ENCODE measurements at places on chromosomes 5 and 9. TPM values are rescaled to one million over a fixed set of nuclear protein-coding genes. Genes with fewer than 3 reads are reported as not detected.

LARP1 gene
- total RNA-seq = 272 TPM

SLC34A3 gene
- total RNA-seq = not detected

CER1 gene
- not detected for total RNA-seq

FCHO2 gene
- 22.5 TPM for total RNA-seq

IL4 gene
- total RNA-seq = not detected

SPINK5 gene
- 2.0 TPM for total RNA-seq

CNTNAP3 gene
- 20.0 TPM for total RNA-seq

BTNL8 gene
- not detected for total RNA-seq

CSNK1A1 gene
- 227 TPM for total RNA-seq

RNF183 gene
- not detected for total RNA-seq

DNA sequence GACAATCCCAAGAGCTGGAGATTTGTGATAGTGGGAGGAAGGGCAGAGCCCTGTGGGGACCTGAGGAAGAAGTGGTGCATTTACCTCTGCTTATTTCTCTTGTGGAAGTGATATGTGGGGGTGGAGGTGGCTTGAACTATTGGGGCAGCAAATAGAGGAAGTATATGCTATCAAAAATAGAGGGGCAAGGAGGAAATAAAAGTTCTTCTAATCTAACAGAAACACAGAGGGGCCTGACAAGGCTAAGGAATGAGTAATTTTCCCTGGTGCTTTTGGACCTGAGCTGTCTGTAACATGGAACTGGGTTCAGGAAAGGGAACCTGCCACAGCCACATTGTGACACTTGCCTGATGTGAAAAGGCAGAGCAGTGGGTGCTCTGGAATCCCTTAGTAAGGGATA, 378.6 kb upstream of the KLF4 start:
- no peak overlapping the region for H3K4me3 ChIP-seq
- peaks cover 9% of the 10 kb centered on the region for H3K4me1 ChIP-seq
- peaks cover 5% of the 10 kb centered on the region for H3K27me3 ChIP-seq
- DNase-seq = no peak
- no peaks in the 10 kb centered on the region for H3K36me3 ChIP-seq
- H3K27ac ChIP-seq = no peak overlapping the region

DNA sequence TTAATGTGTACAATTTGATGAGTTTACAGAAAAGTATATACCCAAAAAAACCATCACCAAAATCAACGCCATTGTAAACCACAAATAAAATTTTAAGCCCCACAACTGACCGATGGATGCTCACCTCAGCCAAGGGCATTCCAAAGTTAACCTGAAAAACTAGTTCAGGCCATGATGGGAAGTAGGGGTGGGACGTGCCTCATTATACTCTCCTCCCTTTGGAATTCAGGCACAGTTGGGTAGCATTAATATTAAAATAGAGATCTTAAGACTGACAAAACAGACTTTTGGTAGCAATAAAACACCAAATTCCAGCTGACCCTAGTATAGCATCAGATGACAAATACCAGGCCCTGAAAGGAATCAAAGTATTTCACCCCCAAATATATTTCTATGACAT, 129.0 kb downstream of the CDH18 start:
- H3K4me3 ChIP-seq = no peak overlapping the region
- H3K4me1 ChIP-seq = peaks cover 5% of the 10 kb centered on the region
- H3K27ac ChIP-seq = no peak overlapping the region
- no peak for DNase-seq
- H3K36me3 ChIP-seq = no peaks in the 10 kb centered on the region

DNA sequence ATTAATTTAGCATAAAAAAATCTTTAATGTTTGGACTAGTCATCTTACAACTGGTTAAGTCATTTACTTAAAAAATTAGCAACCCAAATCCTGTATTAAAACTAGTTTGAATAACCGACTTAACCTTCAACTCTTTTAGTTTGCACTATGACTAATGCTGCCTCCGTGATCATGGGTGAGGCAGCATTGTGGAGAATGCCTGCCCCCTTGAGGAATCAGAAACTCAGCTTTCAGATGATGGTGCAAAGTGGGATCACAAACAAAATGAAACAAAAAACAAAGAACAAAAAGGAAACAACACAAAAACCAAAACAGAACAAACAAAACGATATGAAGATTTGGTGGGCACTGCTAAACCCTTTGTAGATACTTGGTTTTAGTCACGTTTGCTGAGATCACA, 127.0 kb upstream of the PALM2AKAP2 start:
- peaks cover 7% of the 10 kb centered on the region for H3K4me1 ChIP-seq
- no peaks in the 10 kb centered on the region for H3K36me3 ChIP-seq
- DNase-seq = no peak
- H3K27me3 ChIP-seq = peaks cover 4% of the 10 kb centered on the region
- H3K27ac ChIP-seq = no peak overlapping the region

- H3K4me1 ChIP-seq = no peaks in the 10 kb centered on the region
- peaks cover 4% of the 10 kb centered on the region for H3K36me3 ChIP-seq
- H3K27ac ChIP-seq = no peak overlapping the region
- H3K4me3 ChIP-seq = no peak overlapping the region
- H3K27me3 ChIP-seq = no peaks in the 10 kb centered on the region
Observed at GRCh38 chr5:179251276-179251969, 93.8 kb downstream of the ADAMTS2 start.

- H3K27me3 ChIP-seq = no peaks in the 10 kb centered on the region
- DNase-seq = no peak
- peak overlapping the region; percentile 55 for H3K27ac ChIP-seq
- no peak overlapping the region for H3K4me3 ChIP-seq
- peaks cover 24% of the 10 kb centered on the region for H3K4me1 ChIP-seq
Observed at GRCh38 chr5:168714046-168714445, 134.9 kb upstream of the PANK3 start.

DNA sequence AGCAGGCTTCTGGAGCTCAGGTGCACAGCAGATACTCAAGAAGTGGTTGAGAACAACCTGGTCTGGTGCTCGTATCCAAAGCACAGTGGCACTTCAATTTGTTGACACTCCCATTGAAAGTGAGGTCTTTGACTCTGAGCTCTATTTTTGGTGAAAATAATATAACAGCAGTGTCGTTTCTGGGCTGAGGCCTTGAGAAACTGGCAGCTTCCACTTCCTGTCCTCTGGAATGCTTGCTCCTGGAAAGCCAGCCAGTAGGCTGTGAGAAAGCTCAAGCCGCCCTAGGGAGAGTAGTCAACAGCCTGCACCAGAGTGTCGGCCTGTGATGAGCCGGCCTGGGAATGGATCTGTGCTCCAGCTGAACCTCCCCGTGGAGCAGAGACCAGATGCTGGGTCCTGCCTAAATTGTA, 6.8 kb upstream of the SUSD3 start:
- H3K27ac ChIP-seq = peak overlapping the region; percentile 60
- H3K4me1 ChIP-seq = peaks cover 11% of the 10 kb centered on the region
- no peaks in the 10 kb centered on the region for H3K36me3 ChIP-seq
- H3K4me3 ChIP-seq = no peak overlapping the region
- DNase-seq = no peak
- peaks cover 4% of the 10 kb centered on the region for H3K27me3 ChIP-seq

DNA sequence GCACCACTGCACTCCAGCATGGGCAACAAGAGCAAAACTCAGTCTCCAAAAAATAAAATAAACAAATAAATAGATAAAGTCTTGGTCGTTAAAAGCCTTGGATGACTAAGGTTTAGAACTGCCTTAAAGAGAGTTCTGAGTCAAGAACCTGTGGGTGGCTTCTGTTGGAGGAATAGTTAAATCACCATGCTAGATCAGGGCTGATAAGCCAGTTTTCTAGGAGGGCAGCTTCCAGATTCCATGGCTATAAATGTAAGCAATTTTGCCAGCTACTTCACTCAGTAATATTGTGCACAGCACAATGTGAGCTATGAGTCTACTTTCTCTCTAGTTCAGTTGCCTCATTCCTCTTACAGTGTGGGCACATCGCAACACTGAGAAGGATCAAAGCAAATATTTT, 242.1 kb upstream of the NUDT12 start:
- H3K4me3 ChIP-seq = no peak overlapping the region
- no peak for DNase-seq
- no peaks in the 10 kb centered on the region for H3K36me3 ChIP-seq
- H3K27me3 ChIP-seq = no peaks in the 10 kb centered on the region

- H3K27me3 ChIP-seq = peaks cover 7% of the 10 kb centered on the region
- H3K4me3 ChIP-seq = no peak overlapping the region
- no peak for DNase-seq
- H3K4me1 ChIP-seq = no peaks in the 10 kb centered on the region
- no peak overlapping the region for H3K27ac ChIP-seq
Observed at GRCh38 chr9:107615321-107615720, 125.8 kb upstream of the KLF4 start.

GRCh38 chr9:130292106-130292505, 26.5 kb downstream of the HMCN2 start:
- peaks cover 7% of the 10 kb centered on the region for H3K4me1 ChIP-seq
- H3K36me3 ChIP-seq = peaks cover 4% of the 10 kb centered on the region
- H3K27me3 ChIP-seq = peaks cover 74% of the 10 kb centered on the region
- DNase-seq = no peak

- H3K4me3 ChIP-seq = no peak overlapping the region
- H3K27ac ChIP-seq = no peak overlapping the region
- DNase-seq = no peak
- peaks cover 2% of the 10 kb centered on the region for H3K36me3 ChIP-seq
- peaks cover 14% of the 10 kb centered on the region for H3K4me1 ChIP-seq
Observed at GRCh38 chr9:109302606-109303005, 18.3 kb downstream of the EPB41L4B start.

DNA sequence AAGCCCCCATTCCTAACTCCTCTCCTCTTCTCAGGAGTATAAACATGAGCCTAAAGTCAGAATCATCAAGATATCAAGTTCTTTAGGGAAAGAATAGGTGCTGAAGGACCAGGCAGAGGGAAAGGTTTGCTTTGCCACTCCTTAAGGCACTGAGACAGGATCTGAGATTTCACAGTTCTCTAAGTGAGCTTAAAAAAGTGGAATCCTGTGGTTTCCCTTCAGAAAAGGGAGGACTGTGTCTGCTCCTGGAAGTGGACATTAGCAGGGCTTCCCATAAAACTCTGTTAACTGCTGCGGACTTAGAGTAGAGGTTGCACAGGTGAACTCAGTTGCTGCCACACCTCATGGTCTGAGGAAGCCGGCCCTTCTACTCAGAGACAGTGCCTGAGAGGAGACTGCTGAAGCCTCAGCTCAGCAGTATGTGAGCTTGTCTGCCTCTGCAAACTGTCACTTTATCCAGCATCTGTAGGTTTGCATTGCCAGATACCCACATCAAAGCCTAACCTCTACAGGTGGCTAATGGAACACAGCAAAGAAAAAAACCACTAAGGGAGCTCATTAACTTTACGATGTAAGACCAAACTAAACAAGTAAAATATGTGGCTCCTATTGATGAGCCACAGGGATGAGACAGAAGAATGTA, 42.9 kb downstream of the RIC1 start:
- no peak for DNase-seq
- no peak overlapping the region for H3K27ac ChIP-seq
- H3K27me3 ChIP-seq = no peaks in the 10 kb centered on the region
- H3K36me3 ChIP-seq = peaks cover 2% of the 10 kb centered on the region

- peaks cover 5% of the 10 kb centered on the region for H3K4me1 ChIP-seq
- H3K36me3 ChIP-seq = peaks cover 2% of the 10 kb centered on the region
- H3K27ac ChIP-seq = no peak overlapping the region
- no peak for DNase-seq
- peaks cover 55% of the 10 kb centered on the region for H3K27me3 ChIP-seq
- no peak overlapping the region for H3K4me3 ChIP-seq
Observed at GRCh38 chr5:175870820-175871447, 444 bp upstream of the CPLX2 start.

- no peaks in the 10 kb centered on the region for H3K27me3 ChIP-seq
- H3K4me1 ChIP-seq = peaks cover 59% of the 10 kb centered on the region
- no peak for DNase-seq
- H3K27ac ChIP-seq = peak overlapping the region; percentile 46
- H3K36me3 ChIP-seq = peaks cover 10% of the 10 kb centered on the region
Observed at GRCh38 chr5:128534726-128535125, 3.3 kb downstream of the FBN2 start.

- H3K4me3 ChIP-seq = peak overlapping the region; percentile 60
- no peaks in the 10 kb centered on the region for H3K36me3 ChIP-seq
Observed at GRCh38 chr5:172189693-172190296, 1.8 kb upstream of the STK10 start.

DNA sequence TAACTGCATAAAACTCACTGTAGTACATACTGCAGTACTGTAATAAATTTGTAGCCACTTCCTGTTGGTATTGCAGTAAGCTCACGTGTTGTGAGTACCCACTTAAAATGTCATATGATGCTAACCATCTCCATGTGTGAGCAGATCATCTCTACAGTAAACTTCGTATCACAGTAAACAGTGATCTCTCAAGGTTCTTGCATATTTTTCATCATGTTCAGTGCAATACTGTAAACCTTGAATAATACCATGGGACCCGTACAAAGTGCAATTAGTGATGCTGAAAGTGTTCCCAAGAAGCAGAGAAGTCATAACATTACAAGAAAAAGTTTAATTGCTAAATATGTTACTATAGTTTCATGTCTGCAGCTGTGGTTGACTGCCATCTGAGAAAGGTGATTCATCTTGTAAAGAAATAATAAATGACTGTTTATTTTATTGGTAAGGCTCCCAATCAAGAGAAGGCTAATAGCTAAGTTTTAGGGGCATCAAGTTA, 253.8 kb upstream of the POU5F2 start:
- DNase-seq = no peak
- no peak overlapping the region for H3K27ac ChIP-seq
- peaks cover 34% of the 10 kb centered on the region for H3K4me1 ChIP-seq
- no peaks in the 10 kb centered on the region for H3K36me3 ChIP-seq
- H3K4me3 ChIP-seq = no peak overlapping the region

GRCh38 chr9:98241357-98242300, 13.8 kb downstream of the TBC1D2 start:
- no peaks in the 10 kb centered on the region for H3K27me3 ChIP-seq
- peaks cover 9% of the 10 kb centered on the region for H3K36me3 ChIP-seq
- H3K27ac ChIP-seq = no peak overlapping the region
- DNase-seq = no peak
- peaks cover 9% of the 10 kb centered on the region for H3K4me1 ChIP-seq
- no peak overlapping the region for H3K4me3 ChIP-seq

- H3K4me1 ChIP-seq = peaks cover 11% of the 10 kb centered on the region
- no peaks in the 10 kb centered on the region for H3K27me3 ChIP-seq
- no peak overlapping the region for H3K4me3 ChIP-seq
- H3K27ac ChIP-seq = no peak overlapping the region
- DNase-seq = no peak
Observed at GRCh38 chr5:73388306-73388684, 60.3 kb downstream of the FOXD1 start.

DNA sequence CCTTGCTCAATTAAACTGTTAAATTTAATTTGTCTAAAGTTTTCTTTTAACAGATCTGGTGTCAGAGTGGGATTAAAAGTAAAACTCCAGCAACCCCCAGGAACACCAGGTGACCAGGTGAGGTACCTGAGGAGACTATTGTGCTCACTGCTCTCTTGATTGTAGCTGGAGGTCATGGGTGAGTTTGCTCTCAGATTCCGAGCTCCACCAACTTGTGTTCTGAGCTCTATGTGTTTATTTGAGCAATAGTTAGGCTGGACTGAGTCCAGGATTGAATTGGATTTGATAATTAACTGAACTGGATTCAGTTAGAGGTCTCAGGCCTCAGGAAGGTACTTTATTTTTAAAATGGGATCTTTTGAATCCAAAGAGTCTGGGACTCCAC, 17.9 kb upstream of the SCGB3A2 start:
- H3K4me3 ChIP-seq = no peak overlapping the region
- H3K27me3 ChIP-seq = peaks cover 23% of the 10 kb centered on the region
- no peak overlapping the region for H3K27ac ChIP-seq

GRCh38 chr5:73376618-73377170, 71.9 kb downstream of the FOXD1 start:
- H3K36me3 ChIP-seq = no peaks in the 10 kb centered on the region
- DNase-seq = no peak
- no peaks in the 10 kb centered on the region for H3K27me3 ChIP-seq
- peak overlapping the region; percentile 41 for H3K27ac ChIP-seq
- no peak overlapping the region for H3K4me3 ChIP-seq

GRCh38 chr9:121774715-121775613, 123.5 kb downstream of the DAB2IP start:
- no peak for DNase-seq
- H3K27me3 ChIP-seq = no peaks in the 10 kb centered on the region
- no peak overlapping the region for H3K27ac ChIP-seq
- H3K36me3 ChIP-seq = peaks cover 45% of the 10 kb centered on the region
- no peak overlapping the region for H3K4me3 ChIP-seq
- H3K4me1 ChIP-seq = peaks cover 48% of the 10 kb centered on the region

All from chondrocyte (in vitro differentiated cells).